Fibroblast of skin of abdomen (primary cell): ENCODE measurements at places on chromosomes 3 and 15.

DNA sequence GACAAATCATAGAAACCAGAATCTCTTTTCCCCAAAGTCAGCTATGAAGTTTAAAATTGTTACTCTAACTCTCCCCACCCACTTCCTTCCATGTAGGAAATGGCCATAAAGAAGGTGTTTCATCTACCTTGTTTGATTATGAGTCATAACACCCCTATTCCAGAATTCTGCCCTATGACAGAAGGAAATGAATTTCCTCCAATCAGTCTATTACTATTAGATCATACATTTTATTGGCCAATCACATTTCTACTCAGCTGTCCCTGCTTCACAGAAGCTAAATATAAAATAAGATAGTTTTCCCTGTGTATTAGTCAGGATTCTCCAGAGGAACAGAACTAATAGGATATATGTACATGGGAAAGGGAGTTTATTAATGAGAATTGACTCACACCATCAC, 102.1 kb downstream of the TGFBR2 start:
- DNase-seq: no peak

DNA sequence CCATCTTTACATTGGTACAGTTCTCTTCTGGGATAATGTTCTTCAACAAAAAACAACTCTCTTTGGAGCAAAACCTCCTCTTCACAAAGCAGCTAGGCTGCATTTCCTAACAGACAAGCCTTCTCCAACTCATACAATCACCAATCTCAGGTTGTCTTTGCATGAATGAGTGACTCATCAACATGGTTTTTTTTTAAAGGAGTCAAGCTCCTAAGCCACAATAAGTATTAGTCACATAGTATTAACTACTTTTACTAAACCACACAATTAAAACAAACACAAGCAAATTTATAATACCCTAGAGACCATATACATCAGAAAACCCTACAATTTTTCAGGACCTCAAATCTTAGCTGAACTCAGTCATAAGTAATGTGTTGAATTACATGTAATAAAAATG, 137.4 kb downstream of the TBC1D5 start:
- peak; percentile 87 for DNase-seq

GRCh38 chr15:23801881-23802280, 114.8 kb upstream of the NDN start:
- no peak for DNase-seq

GRCh38 chr3:37712421-37712820, 149.3 kb upstream of the CTDSPL start:
- no peak for DNase-seq

DNA sequence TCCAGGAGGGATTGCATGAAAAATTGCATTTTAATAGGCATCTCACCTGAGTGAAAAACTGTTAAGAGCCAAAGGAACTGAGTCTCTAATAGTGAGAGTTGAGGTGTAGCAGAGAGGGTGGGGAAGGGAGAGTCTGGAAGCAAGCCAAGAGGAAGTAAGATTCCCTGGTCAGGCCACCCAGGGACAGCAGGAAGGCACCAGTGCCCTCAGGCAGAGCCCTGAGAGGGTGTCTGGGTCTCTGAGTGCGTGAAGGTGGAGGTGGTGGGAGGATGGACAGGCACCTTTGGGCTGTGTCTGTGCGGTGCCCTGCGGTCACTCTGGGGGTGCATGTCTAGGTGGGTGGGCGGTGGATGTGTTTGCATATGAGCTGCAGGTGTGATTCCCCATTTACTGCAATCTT, 300.4 kb upstream of the ROPN1 start:
- DNase-seq: no peak

- DNase-seq: no peak
Observed at GRCh38 chr3:24578324-24578723, 83.7 kb upstream of the THRB start.

DNA sequence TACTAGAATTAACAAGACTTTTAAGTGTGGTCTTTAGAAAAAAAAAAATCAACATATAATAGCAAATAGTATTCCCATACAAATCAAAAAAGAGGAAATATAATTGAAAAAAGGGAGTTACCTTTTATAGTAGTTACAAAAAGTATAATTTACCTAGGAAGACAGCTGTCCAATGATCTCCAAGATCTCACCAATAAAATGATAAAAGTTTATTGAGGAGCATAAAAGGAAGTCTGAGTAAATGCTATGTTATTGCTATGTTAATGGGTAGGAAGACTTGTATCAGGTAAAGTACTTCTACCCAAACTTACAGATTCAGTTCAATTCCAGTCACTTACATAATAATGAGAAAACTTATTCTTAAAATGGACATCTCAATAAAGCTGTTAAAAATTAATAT, 379.0 kb upstream of the TPM1 start:
- DNase-seq: no peak

GRCh38 chr3:87996882-87997281, 61.9 kb downstream of the CGGBP1 start:
- no peak for DNase-seq

DNA sequence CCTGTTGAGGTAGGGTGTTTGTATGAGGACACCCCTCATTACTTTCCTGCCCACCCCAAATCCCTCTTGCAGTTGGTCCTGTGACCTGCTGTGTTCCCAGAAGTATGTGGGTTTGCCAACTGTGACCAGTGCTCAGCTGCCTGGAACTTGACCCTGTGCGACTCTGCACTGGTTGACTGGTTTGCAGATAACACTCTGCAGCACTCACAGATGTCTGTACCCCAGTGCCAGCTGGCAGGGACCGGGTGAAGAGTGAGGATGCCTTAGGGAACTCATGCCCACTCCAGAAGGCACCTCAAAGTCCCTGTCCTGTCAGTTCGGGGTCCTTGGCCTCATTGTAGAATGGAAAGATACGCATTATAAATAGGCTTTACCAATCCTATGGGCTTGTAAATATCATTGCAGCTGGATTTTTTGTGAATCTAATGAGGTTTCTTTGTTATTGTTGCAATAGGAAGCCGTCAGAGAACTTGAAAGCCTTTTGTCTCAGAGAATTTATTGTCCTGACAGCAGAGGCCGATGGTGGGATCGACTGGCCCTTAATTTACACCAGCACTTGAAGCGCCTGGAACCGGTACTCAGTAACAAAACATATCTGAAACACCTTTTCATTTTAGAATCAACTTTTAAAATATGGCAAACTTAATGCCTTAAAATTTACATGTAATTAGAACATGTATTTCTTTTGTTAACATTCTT, 18.2 kb downstream of the FAN1 start:
- DNase-seq: no peak

- DNase-seq: no peak
Observed at GRCh38 chr3:145735631-145736030, 425.4 kb downstream of the PLOD2 start.
